ENCODE measurements at places on chromosomes 2 and 18.
A peak's percentile ranks its signal among the peaks of the same experiment; 100 is the strongest.

DNA sequence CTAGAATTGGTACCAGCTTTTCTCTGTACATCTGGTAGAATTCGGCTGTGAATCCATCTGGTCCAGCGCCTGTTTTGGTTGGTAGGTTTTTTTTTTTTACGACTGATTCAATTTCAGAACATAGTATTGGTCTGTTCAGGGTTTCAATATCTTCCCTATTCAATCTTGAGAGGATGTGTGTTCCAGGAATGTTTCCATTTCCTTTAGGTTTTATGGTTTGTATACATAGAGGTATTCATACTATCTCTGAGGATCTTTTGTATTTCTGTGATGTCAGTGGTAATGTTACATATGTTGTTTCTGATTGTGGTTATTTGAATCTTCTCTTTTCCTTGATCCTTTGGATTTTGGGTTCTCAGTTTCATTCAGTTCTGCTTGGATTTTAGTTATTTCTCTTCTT lies 172.1 kb upstream of the ITGA4 start:
- no peak for DNase-seq

GRCh38 chr2:236113425-236113824 lies 54.8 kb downstream of the GBX2 start:
- no peak for DNase-seq

DNA sequence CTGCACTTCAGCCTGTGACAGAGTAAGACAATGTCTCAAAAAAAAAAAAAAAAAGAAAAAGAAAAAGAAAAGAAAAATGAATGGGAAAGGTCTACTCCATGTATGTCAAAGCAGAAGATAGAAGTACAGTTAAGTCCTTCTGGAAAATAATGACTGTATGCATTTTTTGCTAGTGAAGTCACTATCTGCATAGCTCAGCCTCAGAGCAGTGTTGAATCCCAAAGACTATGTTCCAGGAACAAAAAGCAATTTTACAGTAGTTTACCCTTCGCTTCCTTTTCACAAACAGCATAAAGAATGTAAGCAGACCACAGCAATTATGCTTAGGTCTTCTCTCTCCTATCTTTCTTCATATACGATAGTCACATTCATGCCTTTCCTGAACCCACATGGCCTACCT lies 497.4 kb downstream of the CMPK2 start:
- DNase-seq: no peak

GRCh38 chr2:69565431-69565839 lies 78.1 kb downstream of the AAK1 start:
- DNase-seq: peak; percentile 44

DNA sequence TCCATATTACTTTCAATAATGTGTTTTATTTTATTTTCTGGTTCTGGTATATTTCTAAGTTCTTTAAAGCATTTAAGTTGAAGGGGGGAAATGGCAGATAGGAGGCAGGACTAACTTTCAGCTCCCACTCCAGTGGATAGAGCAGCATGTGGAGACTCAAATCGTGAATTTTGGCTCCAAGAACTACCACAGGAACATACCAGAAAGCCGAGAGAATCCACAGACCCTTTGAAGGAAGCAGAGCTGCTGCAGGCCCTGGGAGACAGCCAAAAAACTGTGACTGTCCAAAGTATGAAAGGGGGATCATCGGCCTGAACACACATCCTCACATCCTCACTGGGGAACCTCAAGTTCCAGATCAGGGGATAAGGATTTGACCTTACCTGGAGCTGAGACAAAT lies 207.6 kb upstream of the VWC2L start:
- DNase-seq: no peak

GRCh38 chr2:100278986-100279385 lies 43.3 kb downstream of the LONRF2 start:
- no peak for DNase-seq

GRCh38 chr2:30195016-30195415 lies 36.3 kb upstream of the LBH start:
- DNase-seq: no peak

DNA sequence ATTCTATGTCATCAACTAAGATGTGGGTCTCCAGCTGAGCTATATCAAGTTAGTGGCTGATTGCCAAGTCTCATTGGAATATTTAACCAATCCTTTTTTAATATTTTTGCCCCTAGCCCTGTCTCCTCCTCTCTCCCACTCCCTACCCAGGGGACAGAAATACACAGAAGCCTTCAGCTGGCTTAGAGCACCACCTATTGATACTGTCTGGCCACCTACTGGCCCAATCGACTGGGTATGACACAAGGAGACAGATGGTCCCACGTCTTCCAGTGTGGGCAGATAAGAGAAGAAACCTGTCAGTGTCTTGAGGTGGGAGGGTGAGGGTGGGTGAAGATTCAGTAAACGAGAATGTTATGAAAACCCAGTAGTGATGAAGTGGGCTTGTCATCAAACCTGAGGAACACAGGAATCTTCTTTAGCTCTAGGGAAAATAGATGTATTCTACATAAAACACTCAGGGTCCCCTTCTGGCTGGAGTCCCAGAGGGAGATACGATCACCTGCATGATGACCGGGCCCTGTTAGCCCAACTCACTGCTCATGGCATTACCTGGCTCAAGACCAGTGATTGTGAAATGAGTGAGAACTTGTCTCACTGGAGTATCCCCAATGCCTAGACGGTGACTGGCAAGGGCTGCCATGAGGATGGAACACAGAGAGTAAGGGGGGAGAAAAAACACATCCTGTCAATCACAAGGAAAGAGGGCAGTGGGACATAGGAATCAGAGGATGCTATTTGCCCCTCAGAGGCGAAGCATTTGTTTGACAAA lies 26.7 kb downstream of the POLR1A start:
- peak; percentile 12 for DNase-seq

- DNase-seq: peak; percentile 81
Measured at GRCh38 chr2:42105330-42106256, 57.8 kb downstream of the PKDCC start.

DNA sequence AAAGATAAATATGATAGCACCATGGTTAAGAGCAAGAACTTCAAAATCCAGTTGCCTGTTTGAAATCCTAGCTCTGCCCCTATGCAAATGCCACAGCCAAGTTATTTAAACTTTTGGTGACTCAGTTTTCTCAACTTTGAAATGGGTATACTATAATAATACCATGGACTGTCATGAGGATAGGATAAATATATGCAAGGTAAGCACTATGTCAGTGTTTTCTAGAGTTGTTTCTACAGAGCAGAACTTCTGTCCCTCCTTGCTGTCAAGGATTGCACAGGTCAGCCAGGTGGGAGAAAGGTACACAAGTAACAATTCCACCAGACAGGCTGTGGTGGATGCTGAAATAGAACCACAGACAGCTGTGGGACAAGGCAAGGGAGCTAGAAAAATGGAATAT lies 55.7 kb upstream of the BOD1L2 start:
- no peak for DNase-seq

- no peak for DNase-seq
Measured at GRCh38 chr2:216773072-216773471, 77.7 kb upstream of the IGFBP5 start.

DNA sequence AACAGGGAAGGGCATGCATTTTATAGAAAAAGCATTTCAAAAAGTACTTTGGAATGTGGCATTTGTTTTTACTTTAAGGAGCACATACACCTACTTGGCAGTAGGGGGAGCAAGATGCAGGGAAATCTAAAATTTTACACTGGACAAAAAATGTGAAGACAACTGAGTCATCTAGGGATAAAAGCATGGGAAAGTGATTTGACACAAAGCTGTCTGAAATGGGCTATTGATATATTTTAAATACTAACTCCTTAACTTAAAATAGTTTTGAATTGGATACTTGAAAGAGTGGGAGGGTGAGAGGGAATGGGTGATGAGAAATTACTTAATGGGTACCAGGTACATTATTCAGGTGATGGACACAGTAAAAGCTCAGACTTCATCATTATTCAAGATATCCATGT lies 15.8 kb downstream of the TMEM200C start:
- DNase-seq: peak; percentile 15

DNA sequence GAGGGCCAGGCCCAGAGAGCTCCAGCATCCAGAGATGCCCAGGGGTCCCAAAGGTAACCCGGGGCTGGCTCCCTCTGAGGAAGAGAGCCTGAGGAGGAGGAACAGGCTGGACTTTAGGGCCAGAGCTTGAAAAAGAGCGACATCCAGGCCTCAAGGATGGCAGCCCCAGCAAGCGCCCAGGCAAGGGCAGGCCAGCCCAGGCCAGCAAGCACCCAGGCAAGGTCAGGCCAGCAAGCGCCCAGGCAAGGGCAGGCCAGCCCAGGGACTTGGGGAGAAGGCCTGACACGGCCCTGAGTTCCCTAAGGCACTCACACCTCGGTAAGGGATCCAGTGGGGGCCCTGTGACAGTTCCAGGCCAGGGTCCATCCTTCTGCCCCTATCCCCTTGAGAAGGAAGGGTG lies 30.4 kb downstream of the DBI start:
- DNase-seq: no peak

DNA sequence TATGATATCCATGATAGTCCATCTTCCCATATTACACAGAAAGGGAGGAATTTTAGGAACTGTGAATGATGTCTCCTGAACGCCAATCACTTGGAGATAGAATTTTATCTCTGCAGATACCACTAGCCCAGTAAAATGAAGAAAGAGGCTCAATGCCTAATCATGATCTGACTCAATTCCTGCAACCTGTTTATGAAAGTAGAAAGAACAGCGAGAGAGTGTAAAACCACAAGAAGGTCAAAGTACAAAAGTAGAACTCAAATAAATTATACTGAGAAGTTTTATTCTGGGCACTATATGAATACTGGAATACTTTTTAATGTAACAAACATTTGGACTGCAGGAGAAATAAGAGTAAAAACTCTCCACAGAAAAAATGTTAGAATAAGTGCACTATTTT lies 892.1 kb upstream of the DDX18 start:
- no peak for DNase-seq

DNA sequence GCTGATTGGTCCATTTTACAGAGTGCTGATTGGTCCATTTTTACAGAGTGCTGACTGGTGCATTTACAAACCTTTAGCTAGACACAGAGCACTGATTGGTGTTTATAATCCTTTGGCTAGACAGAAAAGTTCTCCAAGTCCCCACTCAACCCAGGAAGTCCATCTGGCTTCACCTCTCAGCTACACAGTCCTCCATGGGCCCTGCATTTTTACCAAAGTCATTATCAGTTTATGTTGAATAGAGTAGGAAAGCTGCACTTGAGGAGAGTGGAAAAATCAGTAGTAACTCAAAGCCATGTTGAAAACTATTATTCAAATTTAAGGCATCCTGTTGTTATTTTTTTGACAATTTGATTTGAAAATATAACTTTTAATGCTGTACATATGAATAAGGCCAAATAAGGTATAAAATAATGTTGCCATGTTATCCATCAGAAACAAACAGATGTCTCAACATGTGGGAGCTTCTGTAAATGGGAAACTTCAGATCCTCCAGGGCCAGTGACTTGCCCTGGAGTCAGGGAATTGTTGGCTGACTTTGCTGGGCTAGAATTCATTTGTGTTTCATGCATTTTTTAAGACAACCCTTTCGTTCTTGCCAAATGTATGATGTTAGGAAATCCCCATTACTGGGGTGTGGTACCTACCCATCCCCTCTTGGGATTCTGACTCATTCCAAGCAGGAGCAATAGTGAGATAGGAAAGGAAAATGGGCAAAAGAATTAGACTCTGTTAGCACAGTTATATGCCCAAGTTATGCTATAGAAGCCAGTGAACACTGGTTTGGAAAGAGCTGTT lies 37.8 kb upstream of the CCDC195 start:
- no peak for DNase-seq

DNA sequence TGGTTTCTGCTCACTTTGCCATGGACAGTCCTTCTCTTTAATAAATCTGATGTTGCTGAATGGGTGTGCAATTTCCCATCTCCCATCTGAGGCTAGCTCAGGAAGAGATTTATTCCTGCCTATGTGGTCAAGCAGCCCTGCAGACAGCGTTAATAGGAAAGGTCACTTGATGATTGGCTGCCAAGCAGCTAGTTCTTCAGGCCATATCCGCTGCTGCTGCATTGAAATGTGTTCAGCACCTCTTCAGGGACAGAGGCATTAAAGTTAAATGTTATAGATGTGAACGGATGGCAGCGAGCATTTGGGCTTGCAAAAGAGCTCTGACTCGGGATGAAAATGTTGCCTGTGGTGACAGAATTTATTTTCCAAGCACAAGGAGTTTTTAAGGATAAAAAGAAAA lies 474.2 kb downstream of the PIK3C3 start:
- no peak for DNase-seq

GRCh38 chr2:40062381-40062780 lies 283.3 kb upstream of the THUMPD2 start:
- no peak for DNase-seq

DNA sequence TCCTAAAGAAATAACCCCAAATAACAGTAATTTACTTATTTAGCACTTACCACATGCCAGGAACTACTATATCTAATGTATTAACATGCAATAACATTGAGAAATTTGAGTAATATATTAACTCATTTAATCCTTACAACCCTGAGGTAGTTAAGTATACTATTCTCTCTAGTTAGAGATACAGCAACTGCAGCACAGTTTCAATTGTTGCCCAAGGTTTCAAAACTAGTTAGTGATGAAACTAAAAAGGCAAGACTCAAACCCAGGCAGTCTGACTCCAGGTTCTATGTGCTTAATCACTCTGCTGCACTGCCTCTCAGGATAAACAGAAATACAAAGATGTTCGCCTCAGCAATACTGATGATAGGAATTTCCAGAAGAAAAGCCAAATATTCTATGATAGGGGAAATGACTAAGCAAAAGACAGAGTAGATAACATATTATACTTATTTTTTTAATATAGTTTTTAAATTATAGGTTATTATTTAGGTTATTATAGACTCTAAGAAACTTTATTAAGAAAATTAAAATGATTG lies 88.0 kb downstream of the SS18 start:
- DNase-seq: no peak

- DNase-seq: no peak
Measured at GRCh38 chr2:41806286-41806685, 241.5 kb upstream of the PKDCC start.

- DNase-seq: no peak
Measured at GRCh38 chr18:35089891-35090550, 48.8 kb downstream of the MAPRE2 start.

GRCh38 chr2:172370821-172371455 lies 56.4 kb upstream of the ITGA6 start:
- DNase-seq: no peak

DNA sequence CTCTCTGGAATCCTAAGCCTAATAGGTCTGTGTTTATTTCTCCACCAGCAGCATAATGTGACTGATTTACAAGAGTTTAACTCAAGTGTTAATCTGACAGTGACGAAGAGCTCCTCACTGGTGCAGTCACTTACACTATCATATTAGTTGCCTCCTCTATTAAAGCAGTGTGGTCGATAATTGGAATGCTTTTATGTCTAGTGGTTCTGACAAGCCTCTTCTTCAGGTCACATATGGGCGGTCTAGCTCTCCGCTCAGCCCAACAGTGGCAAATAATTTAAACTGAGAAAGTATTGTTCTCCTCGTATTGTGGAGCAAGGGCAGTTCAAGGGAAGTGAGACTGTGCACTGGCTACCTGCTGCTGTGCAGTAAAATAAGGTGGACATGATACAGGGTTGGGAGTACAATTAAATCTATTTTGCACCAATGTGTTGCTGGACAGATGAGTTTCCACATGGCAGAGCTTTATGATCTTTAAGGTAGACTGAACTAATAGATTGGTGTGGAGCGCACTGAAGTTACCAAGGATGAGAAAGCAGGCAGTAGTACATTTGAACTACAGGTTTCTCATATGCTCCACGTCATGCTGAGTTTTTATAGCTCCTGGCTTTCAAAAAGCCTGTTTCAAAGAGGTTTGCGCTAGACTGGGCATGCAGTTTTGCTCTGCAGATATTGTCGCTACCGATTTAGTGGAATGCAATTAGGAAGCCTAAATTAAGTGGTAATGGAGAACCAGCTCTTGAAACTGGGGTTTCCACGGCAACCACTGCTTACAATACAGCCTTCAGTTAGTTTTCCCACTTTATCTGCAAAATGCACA lies 151.7 kb upstream of the POU3F3 start:
- DNase-seq: no peak

All from AML-193 (cell line).